ENCODE measurements at places on chromosomes 12 and 14.

- DNase-seq, result no peak
These were observed 6.1 kb downstream of the ERGIC2 start for GRCh38 chr12:29374913-29375312.

DNA sequence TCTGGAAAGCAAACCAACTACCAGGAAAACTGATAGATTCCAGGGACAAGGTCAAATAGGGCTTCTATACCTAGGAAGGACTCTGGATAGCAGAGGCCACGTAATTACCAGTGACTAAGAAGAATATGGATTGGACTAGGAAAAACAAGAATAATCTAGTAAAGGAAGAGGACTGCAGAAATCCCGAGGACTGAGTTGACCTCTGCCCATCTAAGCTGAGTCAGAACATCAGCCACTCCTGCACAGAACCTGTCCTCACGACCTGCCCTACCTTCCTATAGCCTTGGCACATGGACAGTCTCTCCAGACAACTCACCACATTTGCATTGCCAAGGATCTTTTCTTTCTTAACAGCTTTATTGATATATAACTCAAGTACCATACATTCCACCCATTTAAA lies 2.3 kb downstream of the OR6J1 start:
- no peak for DNase-seq

DNA sequence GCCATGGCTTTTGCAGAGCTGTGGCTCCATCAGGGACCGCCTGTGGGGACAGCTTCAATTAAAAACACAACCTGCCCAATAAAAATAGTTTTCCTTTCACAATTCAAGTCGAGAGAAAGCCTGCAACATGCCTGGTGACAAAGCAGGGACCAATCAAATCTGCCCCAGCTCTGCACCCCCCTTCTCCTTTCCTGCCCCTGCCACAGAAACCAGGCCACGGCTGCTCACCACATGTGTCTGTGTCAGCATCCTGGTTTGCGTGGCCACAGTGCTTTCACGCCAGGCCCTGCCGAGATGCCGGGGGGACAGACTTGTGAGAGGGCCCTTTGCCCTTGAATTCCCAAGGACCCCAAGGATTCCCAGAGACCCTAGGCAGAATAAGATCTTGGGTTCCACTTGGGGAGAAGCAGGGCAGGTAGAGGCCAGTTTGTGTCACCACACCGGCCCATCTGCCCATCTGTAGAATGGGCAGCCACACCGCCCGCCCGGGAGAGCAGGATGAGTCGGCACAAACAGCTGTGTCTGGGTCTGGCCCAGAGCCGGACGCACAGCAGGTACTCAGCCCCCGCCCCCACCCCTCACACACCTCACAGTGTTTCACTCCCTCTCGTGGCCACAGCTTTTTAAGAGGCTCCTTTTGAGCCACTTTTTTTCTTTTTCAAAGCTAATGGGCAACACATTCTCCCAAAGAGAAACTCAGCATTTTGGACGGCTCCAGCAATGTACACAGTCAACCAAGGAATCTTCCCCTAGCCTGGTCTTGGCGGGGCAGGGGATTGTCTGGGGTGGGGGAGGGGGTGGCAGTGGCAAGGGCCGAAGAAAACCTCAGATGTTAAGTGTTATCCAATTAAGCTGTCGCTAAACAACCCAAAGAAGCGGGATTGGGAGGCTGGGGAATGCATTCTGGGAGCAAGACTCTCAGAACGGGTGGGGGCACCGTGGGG lies 41.5 kb downstream of the BCL11B start:
- no peak for DNase-seq

DNA sequence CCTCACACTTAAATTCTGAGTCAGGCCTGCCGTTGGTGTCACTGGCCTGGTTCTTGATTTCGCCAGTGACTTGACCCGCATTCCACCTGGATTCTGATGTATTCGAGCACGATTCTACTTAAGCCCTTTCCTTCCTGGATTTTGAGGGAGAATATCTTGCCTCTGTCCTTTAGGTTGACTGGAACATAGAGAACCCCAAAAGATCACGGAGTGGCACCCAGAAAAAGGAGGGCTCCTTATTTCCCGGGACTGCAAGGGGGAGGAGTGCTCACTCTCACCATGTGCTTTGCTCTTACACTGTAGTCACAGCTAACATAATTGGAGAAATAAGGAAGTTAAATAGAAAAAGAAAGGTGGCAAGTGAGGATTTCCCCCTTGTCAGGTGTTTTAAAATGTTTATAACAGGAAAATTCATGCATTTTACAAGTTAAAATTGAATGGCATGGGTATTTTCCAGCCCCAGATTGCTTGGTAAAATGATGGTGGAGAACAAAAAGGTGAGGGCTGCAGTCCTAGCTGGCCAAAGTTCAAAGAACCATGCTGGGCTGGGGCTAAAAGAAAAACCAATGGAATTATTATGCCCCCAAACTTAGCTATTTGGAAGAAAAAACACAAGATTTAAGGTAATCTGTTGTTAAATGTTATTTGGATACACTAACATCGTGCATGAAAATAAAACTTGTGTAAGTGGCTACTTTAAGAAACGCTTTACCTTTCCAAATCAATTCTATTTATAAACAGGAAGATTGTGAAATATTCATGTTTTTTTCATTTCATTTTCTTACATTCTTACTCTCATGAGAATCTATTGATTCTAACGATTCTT lies 8.9 kb downstream of the FOXA1 start:
- no peak for DNase-seq

GRCh38 chr12:113833422-113833821 lies 132.7 kb downstream of the RBM19 start:
- no peak for DNase-seq

GRCh38 chr14:102779084-102779462 lies 1.8 kb downstream of the TRAF3 start:
- DNase-seq, result no peak

DNA sequence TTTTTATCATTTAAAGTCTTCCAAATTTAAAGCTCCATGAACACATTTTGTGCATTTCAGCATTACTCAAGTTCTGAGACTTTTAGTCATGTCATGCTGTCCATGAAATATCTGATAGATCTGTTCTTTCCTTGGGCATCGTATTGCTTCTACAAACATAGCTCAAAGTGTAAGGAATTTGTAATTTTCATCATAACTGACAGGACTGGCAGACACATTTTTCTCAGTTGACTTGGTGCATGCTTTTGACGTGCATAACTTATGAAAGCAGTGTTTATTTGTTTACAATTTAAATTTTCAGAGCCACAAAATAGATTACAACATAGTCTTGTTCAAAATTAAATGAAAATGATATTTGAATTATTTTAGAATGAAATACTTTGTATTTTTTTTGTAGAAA lies 812.1 kb upstream of the NOVA1 start:
- no peak for DNase-seq

- peak; percentile 64 for DNase-seq
These were observed 43.7 kb downstream of the DDX11 start for GRCh38 chr12:31117203-31118011.

- DNase-seq, result no peak
These were observed 1.6 kb upstream of the CHD4 start for GRCh38 chr12:6608592-6609281.

DNA sequence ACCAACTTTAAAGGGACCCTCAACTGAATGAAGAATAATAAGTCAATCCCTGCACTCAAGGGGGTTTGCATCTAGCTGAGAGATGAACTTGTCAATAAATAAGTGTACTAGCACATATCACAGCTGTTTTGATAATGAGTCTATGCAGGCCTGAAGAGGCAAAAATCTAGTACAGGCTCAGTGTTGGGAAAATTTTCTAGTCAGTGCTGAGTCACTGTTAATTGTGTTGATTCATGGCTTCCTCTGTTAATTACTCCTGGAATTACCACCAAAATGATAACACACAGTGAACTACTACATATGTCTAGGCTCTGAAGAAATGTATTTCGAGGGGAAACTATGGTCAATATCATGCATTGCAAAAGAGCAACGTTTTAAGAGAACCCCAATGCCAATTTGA lies 18.9 kb downstream of the SNRPF start:
- no peak for DNase-seq

GRCh38 chr12:68119724-68120211 lies 39.8 kb downstream of the IFNG start:
- no peak for DNase-seq

DNA sequence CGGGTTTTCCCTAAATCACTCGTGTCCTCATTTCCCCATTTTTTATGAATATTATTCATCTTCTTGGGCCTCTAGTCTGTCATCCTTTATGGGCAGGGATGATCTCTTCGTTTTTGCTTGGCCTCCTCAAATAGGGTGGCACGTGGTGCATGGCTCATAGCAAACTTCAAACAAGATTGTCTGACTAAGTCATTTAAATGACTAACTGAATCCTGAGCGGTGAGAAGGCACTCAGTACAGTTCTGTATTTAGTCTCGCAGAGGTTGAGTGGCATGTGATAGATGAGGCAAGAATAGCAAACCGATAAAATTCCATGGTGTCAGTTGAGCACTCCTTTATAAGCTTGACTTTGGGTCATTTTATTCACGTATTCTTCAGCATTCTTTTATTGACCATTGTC lies 5.7 kb upstream of the JDP2 start:
- peak; percentile 83 for DNase-seq

GRCh38 chr12:14252697-14253096 lies 112.8 kb upstream of the ATF7IP start:
- DNase-seq, result no peak

- no peak for DNase-seq
These were observed 85.5 kb downstream of the STON2 start for GRCh38 chr14:81314443-81315175.

DNA sequence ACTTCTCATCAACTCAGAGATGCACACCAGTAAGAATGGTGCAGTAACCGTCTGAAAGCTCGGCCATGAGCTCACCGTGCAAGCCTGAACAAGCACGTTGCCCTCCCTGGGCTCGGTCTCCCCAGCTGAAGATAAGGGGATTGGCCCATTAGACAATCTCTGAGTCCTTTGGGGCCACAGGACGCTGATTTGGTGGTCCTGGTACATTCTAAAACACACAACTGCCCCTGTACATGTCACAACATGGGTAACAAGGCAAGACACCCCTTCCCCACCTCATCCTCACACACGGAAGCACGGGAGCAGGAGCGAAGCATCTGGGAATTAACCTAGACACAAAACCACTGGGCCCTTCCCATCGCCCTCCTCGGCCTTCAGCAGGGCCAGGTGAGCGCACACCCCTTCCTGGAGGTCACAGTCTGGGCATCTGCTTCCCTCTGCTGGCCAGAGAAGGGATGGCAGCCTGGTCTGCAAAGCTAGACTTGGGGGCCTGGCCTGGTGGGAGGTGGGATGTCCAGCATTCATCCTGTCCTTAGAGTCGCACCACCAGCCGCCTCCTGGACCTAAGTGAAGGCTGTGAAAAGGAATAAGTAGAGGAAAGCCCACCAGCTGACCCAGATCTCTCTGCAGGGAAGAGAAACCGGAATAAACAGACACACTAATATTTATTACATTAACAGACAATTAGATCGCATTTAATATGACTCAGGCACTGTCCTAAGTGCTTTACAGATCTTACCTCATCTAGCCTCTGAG lies 18.9 kb upstream of the SMUG1 start:
- peak; percentile 71 for DNase-seq

DNA sequence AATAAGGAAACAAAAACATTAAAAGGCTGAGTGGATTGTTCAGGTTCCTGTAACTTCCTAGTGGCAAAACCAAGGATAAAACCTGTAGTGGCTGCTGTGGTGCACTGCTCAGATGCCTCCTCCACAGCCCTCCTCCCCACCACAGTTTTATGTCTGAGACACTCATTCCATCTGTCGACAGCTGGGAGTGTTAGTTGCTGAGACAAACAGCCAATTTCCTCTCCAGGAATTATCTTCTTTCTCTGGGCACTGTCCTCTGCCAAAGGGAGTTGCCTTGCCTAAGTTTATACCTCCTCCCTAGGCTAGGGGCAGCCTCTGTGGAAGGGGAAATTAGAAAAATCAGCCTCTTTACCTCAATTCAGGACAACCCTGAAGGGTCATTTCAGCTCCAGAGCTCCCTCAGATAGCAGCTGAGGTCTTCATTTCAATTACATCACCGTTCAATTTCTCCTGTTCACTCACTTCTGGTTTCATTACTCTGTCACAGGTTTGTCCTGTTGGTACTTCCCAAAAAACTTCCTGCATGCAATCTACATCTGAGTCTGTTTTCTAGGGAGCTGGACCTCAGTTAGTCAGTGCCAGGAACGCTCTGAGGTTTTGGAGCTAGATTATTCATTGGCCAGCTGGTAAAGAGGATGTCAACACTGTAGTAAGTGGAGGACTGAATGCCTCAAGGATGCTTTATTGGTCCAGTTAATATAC lies 74.9 kb upstream of the ATP2B1 start:
- DNase-seq, result peak; percentile 23

DNA sequence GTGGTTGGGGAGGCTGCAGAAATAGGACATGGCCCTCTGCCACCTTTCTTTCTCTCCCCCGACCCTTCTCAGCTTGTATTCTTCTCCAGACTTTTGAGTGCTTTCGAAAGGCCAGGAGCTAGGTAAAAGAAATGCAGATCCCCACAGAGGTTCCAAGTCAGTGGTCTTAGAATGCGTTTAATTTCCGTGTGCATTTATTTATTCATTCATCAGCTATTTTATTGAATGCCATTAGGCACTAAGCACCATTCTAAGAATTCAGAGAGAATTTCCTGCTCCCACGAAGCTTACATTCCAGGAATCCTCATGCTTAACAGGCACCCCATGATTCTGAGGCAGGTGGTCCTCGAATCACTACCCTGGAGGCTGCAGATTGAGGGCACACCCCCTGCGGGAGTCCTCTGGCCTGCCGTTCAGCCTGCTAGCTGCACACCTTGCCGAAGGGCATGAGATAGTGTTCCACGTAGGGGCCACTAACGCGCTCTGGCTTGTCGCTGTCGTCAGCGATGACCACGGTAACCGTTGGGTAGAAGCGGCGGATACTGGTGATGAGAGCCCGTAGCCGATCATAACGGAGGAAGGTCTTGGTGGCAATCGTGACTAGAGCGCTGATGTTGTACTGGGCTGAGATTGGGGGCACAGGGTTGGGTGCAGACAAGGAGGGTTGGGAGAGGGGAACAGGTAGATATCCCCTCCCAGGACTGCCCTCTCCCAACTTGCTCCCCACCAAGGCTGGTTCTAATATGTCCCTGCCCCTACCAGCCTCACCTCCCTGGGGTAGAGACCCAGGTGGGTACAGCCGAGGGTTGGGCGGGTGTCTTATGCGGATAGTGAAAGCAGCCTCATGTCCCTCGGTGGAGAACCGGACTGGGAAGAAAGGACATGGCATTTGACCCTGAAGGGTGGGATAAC lies 4.5 kb downstream of the B4GALNT1 start:
- no peak for DNase-seq

DNA sequence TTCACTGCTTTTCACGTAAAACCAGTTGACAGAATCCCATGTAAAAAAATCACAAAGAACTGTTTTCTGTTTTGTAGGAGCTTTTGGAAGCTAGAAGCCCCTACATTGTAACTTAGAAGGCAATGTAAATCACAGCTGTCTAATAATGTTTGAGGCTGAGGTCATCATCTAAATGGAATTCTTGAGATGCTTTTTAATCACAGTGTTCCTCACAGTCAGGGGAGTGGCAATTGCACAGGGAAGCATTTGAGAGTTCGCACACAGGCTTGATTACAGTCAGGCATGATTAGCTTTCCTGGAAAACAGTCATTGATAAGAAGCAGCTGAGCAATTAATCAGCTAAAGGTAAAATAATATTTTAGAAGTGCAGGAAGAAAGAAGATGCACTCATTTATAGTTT lies 2.9 kb downstream of the SLC17A8 start:
- DNase-seq, result peak; percentile 22
